ENCODE measurements at places on chromosomes 6 and 20.

DNA sequence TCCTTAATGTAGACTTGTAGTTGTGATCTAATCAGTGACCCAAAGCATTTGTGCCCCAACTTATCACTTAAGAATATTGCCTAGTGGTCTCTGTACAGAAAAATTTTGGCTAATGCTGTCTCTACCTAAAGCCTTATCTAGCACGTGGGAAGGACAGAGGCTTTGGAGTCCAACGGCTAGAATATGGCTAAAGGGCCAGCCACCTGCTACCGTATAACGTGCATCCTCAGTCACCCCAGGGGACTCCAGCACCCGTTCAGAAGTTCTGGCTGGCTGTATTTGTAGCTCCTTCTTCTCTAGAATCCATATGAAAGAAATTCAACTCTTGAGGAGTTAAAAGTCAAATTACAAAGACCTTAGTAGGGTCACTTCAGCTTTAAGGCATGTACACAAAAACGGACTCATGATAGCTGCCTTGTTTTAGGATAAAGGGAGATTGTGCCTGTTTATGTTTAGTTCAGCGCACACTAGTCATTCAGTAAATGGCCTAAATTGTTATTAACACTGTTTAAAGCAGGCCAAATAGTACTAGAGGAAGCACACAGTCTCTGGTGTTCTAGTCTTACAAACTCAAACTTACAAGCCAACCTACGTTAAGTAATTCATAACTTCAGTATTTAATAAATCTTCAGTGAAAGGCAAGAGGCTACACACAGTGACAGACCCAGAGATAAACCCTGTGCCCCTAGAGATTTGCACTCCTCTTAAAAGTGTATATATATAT is 407.5 kb upstream of the PLCB4 start:
- H3K27ac ChIP-seq: no peak overlapping the region
- no peak overlapping the region for H3K4me3 ChIP-seq
- H3K4me1 ChIP-seq: no peaks in the 10 kb centered on the region
- no peaks in the 10 kb centered on the region for H3K27me3 ChIP-seq
- DNase-seq: no peak

DNA sequence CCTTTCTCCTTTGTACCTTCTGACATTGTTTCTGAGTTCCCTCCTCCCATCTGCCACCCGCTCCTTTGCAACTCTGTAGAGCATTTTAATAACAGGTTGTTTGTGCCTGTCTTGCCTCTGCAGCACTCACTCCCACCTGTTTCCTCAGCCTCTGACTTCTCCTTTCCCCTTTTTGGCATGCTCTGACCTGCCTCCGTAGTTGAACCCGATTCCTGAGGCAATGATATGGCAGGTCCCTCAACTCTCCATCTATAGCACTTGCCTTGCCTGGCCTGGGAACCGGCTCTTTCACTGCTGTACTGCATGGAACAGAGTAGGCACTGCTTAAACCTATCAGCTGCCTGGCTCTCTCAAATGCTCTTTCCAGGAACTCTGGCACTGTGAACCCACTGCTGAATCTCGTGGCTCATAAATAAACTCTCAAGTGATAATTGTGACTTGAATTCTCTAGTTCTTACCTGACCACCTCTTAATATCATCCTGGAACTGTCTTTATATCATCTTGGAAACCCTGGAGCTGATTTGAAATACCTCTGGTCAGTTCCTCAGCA is 50.3 kb downstream of the UTRN start:
- DNase-seq: peak; percentile 64
- H3K36me3 ChIP-seq: no peaks in the 10 kb centered on the region
- H3K4me1 ChIP-seq: peaks cover 68% of the 10 kb centered on the region
- H3K27me3 ChIP-seq: no peaks in the 10 kb centered on the region

DNA sequence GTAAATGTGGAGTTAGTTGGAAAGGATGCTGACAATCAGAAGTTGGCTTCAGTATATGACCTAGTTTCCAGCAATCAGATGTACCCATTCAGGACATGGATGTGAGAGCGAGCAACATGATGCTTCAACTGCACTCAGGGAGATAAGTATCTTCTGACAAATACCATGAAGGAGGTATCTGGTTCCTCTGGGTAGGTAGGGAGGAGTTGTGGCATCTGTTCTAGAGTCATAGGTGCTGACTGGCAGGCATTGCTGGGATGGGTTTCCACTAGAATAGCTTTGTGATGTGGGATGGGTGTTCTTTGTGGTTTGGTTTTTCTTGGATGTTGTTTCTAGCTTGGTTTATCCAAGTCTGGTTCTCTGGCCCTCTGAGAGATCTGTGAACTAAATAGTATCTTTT is 3.9 kb upstream of the REV3L start:
- no peak overlapping the region for H3K27ac ChIP-seq
- H3K4me3 ChIP-seq: no peak overlapping the region
- no peak for DNase-seq
- H3K27me3 ChIP-seq: no peaks in the 10 kb centered on the region

- H3K27ac ChIP-seq: no peak overlapping the region
- no peaks in the 10 kb centered on the region for H3K27me3 ChIP-seq
- DNase-seq: no peak
- peaks cover 32% of the 10 kb centered on the region for H3K4me1 ChIP-seq
These were observed 187.6 kb upstream of the SULF2 start for GRCh38 chr20:47972916-47973309.

DNA sequence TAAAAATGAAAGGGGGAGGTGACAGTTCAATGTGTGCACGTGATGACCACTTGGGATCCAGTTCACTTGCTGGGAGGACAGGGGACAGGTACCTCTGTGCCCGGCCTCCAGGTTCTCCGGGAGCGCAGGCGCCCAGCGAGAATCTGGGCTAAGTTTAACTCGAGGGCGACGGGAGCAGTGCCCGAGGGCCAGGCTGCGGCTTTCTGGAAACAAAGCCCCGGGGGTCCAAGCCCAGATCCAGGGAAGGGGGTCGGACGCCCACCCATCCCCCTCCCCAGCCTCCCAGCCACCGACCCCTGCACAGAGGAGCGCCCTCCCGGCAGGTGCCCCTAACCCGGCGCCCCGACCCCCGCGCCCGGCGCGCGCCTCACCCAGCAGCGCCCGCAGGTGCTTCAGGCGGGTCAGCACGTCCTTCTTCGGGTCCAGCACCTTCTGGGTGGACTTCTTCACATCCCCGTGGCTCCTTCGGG is 405 bp downstream of the RALGAPA2 start:
- no peaks in the 10 kb centered on the region for H3K36me3 ChIP-seq
- peaks cover 20% of the 10 kb centered on the region for H3K4me1 ChIP-seq
- H3K27ac ChIP-seq: peak overlapping the region; percentile 96
- peak overlapping the region; percentile 81 for H3K4me3 ChIP-seq

GRCh38 chr6:119256978-119257462 is 92.5 kb downstream of the MAN1A1 start:
- H3K36me3 ChIP-seq: no peaks in the 10 kb centered on the region
- H3K4me1 ChIP-seq: no peaks in the 10 kb centered on the region
- H3K27me3 ChIP-seq: no peaks in the 10 kb centered on the region
- no peak overlapping the region for H3K27ac ChIP-seq

DNA sequence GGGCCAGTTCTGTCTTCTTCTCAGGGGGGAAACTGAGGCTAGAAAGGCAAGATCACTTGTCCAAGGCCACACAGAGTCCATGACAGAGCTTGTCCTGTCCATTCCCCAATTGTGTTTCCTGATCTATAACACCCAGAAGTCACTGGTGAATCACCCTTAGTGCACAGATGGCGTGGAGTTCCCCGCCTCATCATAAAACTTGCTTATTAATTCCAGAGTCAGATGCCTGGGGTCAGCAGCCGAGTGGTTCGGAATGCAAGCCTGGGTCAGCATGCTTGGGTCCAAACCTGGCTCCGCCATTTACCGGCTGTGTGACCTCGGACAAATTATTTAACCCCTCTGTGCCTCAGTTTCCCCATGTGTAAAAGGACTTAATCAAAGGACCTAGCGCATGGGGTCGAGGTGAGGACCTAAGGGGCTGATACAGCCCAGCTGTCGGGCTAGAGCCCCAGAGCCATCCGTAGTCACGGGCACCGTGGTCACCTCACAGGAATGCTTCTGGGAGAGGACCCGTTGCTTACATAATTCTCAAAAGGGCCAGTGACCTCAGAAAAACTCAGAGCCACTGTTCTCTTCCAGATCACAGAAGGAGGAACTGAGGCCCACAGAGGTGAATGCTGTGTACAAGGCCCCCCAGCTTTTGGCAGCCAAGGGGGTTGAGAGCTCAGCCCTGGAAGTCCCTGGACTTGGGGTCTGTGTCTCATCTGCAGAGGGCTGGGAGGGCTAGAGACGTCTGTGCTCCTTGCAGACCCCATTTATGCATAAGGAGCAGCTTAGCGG is 1.4 kb upstream of the ZBP1 start:
- H3K4me1 ChIP-seq: peaks cover 59% of the 10 kb centered on the region
- H3K27me3 ChIP-seq: no peaks in the 10 kb centered on the region
- no peak overlapping the region for H3K4me3 ChIP-seq
- no peak for DNase-seq
- peaks cover 9% of the 10 kb centered on the region for H3K36me3 ChIP-seq

DNA sequence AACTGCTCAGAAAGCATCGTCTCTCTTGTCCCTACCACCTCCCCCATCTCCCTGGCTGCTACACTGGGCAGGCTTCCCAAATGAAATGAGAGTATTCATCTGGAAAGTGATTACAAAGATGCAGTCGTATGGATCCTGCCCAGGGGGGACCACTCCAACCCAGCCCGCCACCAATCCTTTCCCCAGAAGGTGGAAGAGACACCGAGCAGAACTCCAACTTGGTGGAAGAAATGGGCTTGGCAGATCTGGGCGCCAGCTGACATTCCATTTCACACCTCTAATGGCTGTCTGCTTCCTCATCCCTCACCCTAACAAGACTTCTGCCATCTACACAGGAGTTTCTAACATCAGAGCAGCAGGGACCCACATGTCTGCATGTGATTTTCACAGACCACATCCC is 12.7 kb downstream of the PKHD1 start:
- no peaks in the 10 kb centered on the region for H3K36me3 ChIP-seq
- no peak overlapping the region for H3K27ac ChIP-seq
- H3K27me3 ChIP-seq: no peaks in the 10 kb centered on the region
- no peak overlapping the region for H3K4me3 ChIP-seq

DNA sequence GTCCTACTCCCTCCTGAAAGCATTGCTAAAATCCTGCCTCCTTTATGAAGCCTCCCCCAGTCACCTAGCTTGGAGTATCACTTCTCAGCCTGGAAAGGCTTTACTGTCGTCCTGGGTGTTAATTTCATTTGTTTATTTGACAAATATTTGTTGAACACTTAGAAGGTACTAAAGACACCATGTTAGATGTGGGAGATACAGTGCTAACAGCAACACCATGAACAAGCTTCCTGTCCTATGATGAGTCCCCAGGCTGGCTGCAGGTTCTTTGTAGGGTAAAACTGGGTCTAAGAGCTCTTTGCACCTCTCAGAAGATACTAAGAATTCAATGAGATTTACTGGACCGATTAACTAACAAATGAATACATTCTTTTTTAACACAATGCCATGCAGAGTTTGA is 109.2 kb upstream of the TMEM170B start:
- H3K27ac ChIP-seq: peak overlapping the region; percentile 64
- H3K36me3 ChIP-seq: no peaks in the 10 kb centered on the region
- no peak overlapping the region for H3K4me3 ChIP-seq
- no peak for DNase-seq

GRCh38 chr6:45645302-45645701 is 267.6 kb upstream of the SUPT3H start:
- H3K27me3 ChIP-seq: no peaks in the 10 kb centered on the region
- no peak overlapping the region for H3K27ac ChIP-seq
- H3K4me3 ChIP-seq: no peak overlapping the region
- peaks cover 7% of the 10 kb centered on the region for H3K4me1 ChIP-seq
- H3K36me3 ChIP-seq: no peaks in the 10 kb centered on the region

DNA sequence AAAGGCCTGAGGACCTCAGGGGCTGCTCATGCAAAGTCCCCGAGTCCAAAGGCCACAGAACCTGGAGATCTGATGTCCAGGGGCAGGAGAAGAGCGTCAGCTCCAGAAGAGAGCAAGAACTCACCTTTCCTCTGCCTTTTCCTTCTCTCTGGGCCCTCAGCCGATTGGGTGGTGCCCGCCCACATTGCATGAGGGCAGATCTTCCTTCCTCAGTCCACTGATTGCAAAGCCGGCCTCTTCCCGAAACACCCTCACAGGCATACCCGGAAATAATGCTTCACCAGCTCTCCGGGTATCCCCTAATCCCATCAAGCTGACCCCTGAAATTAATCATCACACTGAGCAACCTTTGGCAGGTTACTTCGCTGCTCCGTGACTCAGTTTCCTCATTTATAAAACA is 33.4 kb downstream of the SPDEF start:
- peaks cover 20% of the 10 kb centered on the region for H3K4me1 ChIP-seq
- no peaks in the 10 kb centered on the region for H3K27me3 ChIP-seq

- H3K27me3 ChIP-seq: no peaks in the 10 kb centered on the region
- H3K27ac ChIP-seq: peak overlapping the region; percentile 81
These were observed 141.7 kb upstream of the CARMIL1 start for GRCh38 chr6:25137480-25137879.

- no peak overlapping the region for H3K4me3 ChIP-seq
- no peak overlapping the region for H3K27ac ChIP-seq
- H3K36me3 ChIP-seq: no peaks in the 10 kb centered on the region
- H3K4me1 ChIP-seq: no peaks in the 10 kb centered on the region
- H3K27me3 ChIP-seq: no peaks in the 10 kb centered on the region
- no peak for DNase-seq
These were observed 52.0 kb upstream of the KIF13A start for GRCh38 chr6:18039481-18039880.

DNA sequence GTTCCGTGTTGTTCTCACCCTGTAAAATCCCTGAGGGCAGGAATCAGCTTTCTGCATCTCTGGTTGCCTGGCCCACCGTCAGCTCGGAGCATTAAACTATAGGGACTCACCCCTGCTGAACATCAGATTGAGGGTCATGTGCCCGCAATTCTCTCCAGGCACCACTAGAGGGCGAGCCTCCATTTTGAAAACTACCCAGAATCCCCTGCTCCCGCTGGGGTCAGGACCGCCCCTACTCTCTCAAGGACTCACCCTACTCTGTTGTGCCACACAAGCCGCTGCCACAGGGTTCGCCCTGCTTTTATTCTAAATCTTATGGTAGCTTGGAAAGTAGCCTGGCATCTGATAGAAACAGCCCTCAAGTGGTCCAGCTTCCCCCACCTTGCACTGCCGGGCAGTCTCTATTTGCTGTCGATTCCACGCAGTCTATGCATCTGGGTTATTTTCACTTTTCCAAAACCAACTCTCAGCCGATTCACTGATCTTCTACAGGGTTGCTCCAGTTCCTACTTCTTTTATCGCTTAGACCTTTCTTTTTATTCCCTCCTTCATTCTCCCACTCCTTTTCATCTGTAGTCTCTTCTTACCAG is 244.1 kb upstream of the QKI start:
- H3K27me3 ChIP-seq: no peaks in the 10 kb centered on the region
- H3K27ac ChIP-seq: no peak overlapping the region
- no peaks in the 10 kb centered on the region for H3K36me3 ChIP-seq
- peak; percentile 34 for DNase-seq

DNA sequence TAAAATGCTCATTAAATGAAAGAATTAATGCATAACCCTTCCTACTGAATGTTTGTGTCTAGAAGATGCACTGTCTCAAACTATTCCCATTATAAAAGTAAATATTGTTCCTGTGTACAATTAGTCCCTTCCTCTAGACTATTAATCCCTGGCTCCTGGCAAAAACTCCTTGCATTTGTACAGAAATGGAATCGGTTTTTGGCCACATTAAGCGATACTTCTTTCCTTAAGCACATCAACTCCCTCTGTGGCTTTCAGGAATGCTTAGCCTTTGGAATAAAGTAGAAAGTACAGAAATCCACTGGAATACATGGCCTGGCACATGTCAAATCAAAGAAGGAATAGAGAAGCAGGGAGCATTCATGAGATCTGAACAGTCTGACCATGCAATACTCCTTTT is 179.8 kb downstream of the GMPR start:
- H3K4me1 ChIP-seq: peaks cover 51% of the 10 kb centered on the region
- DNase-seq: no peak
- no peaks in the 10 kb centered on the region for H3K36me3 ChIP-seq
- no peak overlapping the region for H3K27ac ChIP-seq
- H3K27me3 ChIP-seq: no peaks in the 10 kb centered on the region
- H3K4me3 ChIP-seq: no peak overlapping the region
